Activated naive CD8-positive, alpha-beta T cell treated with anti-CD3 and anti-CD28 coated beads for 36 hours (primary cell): ENCODE measurements at places on chromosomes 6 and 20. TPM values are rescaled to one million over a fixed set of nuclear protein-coding genes. Genes with fewer than 3 reads are reported as not detected.

DNA sequence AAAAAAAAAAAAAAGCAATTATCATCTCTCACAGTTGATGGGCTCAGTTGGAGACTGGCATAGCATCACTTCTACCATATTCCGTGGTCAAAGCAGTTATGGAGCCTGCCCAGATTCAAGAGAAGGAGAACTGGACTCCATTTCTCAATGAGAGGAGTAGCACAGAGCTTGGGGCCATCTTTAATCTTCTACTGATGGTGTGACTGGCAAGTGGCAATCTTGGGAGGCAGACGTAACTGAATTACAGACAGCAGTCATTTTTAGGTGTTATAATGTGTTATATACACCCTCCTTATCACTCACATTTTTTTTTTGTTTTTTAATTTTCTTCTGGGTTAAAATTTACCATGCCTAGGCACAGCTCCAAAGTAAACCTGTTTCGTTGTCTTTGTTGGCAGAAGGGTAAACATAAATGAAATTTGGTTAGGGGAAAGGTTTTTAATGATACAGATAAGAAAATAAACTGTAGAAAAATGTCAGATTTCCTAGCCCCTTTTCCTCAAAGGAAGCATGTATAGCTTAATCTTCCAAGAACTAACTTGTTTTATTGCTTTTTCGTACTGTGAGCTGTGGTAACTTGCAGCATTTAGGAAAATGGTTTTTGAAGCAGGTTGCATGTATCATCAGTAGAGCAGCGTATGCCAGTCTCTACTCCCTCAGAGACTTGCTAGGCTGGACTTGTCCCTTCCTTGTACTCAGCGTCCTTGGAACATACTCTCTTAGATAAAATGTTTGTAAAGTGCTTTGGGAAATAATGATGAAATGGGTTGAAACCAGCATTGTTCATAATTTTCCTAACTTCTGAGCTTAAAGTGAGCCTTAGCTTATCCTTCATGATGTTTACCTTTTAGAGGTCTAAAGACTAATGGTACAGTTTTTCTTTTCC lies 25.7 kb downstream of the ZFAND3 start:
- H3K4me3 ChIP-seq, result no peak overlapping the region
- H3K27me3 ChIP-seq, result no peaks in the 10 kb centered on the region
- no peak overlapping the region for H3K27ac ChIP-seq
- no peak for DNase-seq
- H3K4me1 ChIP-seq, result peaks cover 54% of the 10 kb centered on the region

DNA sequence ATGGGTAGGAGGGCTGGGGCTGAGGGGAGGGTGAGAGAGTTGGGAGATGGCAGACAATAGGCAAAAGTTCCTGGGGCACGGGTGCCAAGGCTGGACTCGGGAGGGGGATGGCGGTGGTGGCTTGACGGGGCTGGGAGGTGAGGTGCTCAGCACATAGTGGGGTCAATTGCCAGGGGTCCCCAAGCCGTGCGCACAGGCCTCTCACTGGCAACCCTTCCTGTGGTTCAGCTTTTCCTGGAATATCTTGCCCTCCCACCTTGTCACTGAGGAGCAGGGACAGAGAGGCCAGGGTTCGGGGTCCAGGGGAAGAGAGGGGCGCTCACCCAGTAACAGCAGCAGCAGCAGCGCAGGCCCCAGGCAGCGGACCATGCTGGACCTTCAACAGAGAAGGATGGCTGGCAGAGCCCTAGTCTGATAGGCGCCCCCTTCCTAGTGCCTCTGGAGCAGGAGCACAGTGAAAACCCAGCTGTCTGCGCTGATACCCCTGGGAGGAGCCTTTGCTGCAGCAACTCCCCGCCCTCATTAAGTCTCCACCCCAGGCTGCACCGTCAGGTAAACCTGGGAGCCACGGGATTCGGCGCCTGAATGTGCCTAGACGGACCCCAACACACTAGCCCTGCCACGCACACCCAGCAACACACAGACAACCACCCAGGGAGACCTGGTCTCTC lies at the start of gene GFRA4:
Gene GFRA4, minus strand, starts transcription at position 369 of the 671 bp plus-strand sequence. Its CDS starts 0 bp downstream, at position 369.
- H3K4me1 ChIP-seq, result peaks cover 24% of the 10 kb centered on the region
- H3K27ac ChIP-seq, result no peak within 1 kb of the TSS

Gene C20orf202
- total RNA-seq, result not detected

Gene PHACTR2
- total RNA-seq, result 22.1 TPM

GRCh38 chr6:12119085-12119588 lies 107.0 kb downstream of the HIVEP1 start:
- H3K27me3 ChIP-seq, result no peaks in the 10 kb centered on the region
- H3K4me1 ChIP-seq, result peaks cover 42% of the 10 kb centered on the region
- H3K36me3 ChIP-seq, result peaks cover 74% of the 10 kb centered on the region
- H3K27ac ChIP-seq, result peak overlapping the region; percentile 61
- DNase-seq, result peak; percentile 54

Gene NOTCH4
- total RNA-seq, result 1.3 TPM

Gene HLA-DMB
- total RNA-seq, result 6.1 TPM

DNA sequence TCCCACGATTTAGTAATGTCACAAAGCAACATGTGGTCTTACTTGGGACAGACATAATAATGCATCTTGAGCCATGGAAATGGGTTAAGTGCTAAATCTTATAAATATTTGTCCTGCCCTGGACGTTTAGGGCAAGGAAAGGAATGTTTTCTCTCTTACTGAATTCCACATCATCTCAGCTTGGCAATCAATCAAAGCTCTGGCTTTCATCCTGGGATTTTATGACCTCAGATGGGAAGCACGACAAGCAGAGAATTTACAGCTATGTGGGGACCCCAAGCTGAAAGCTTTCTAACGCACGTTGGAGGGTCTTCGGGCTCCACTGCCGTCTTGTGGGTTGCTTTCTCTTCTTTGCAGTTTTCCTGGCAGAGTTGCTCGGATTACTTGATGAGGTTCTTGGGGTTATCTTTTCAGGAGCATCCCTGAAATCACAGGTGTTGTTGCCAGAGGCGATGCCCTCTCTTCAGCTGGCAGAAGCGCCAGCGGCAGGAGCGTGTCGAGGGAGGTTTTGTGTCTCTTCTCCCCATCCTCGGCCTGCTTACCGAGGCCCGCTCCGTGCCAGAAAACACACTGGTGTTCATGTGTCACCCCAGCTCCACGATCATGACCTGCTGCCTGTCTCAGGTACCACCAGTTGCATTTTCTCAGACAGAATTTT lies 73.4 kb upstream of the FRMD1 start:
- H3K27me3 ChIP-seq, result peaks cover 21% of the 10 kb centered on the region
- no peak overlapping the region for H3K4me3 ChIP-seq
- DNase-seq, result no peak
- no peak overlapping the region for H3K27ac ChIP-seq

DNA sequence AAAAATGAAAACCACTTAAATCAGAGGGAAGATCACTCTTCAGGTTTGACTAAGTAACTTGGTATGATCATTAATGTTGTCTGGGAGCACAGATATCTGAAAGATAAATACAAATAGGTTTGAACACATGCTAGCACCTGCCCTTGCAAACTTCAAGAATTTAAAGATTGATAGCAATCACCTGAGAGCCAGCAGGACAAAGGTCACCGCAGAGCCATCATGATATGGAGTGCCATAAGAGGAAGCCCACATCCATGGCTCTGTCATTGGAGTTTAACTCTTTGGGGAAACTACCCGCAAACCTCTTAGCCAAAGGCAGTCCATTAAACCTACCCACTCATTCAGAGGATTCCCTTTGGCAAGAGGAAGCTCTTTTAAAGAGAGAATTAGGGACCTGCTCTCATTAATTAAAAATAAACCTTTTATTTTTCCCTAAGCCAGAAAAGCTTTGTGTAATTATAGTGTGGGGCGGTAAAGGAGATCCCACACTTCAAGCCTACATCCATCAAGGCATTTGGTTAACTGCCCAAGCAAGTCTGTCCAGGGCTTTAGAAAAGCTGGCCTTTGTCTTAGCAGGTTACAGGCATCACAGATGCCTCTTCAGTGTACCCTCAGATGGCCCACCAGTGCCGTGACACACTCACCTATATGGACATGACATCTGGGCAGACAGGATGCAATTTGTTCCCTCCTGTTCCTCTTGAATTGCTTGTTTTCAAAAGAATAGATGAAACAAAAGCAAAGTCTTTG lies 73.0 kb downstream of the SASH1 start:
- no peak overlapping the region for H3K4me3 ChIP-seq
- H3K36me3 ChIP-seq, result no peaks in the 10 kb centered on the region
- H3K4me1 ChIP-seq, result no peaks in the 10 kb centered on the region
- H3K27me3 ChIP-seq, result peaks cover 3% of the 10 kb centered on the region
- H3K27ac ChIP-seq, result no peak overlapping the region
- no peak for DNase-seq

DNA sequence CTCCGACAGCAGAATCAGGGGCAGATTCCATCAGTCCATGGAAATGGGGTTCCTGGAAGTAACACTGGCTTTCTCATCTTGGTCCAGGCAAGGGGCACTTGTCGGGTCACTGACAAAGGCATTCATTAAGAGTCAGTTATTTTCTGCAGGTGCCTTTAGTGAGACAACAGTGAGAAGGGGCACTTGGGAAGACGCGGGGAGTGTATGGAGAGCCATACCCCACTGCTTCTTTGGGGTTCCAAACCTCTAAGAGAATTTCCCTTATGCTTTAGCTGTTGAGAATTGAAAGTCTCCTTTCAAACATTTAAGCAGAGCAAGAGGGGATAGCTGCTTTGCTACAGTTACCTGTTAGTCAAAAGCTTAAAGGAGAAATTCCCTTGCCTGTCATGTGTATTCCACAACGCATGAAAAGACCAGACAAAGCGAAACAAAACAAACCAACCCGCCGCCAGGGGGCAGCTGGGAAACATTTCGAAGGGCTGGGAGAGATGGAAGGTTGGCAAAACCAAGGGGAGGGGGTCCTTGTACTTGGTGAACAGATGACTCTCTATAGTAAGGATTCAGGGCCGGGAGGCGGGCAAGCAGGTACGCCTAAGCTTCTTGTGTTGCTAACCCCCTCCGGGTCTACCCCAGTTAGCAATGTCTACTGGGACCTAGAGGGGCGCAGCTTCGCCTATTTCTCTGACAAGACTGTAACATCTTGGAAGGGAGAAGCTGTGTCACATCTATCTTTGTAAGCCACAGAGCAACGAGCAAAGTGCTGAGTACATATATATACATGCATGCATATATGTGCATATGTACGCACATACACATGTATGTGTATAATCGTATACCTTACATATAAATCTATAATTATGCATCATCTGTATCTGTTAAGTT lies 474.9 kb upstream of the AGPAT4 start:
- peak; percentile 18 for DNase-seq
- H3K36me3 ChIP-seq, result no peaks in the 10 kb centered on the region
- H3K4me1 ChIP-seq, result no peaks in the 10 kb centered on the region
- H3K27ac ChIP-seq, result no peak overlapping the region
- no peaks in the 10 kb centered on the region for H3K27me3 ChIP-seq

Gene MEP1A
- not detected for total RNA-seq

Gene TMEM239
- total RNA-seq, result not detected

Gene ZNF311
- 1.0 TPM for total RNA-seq

DNA sequence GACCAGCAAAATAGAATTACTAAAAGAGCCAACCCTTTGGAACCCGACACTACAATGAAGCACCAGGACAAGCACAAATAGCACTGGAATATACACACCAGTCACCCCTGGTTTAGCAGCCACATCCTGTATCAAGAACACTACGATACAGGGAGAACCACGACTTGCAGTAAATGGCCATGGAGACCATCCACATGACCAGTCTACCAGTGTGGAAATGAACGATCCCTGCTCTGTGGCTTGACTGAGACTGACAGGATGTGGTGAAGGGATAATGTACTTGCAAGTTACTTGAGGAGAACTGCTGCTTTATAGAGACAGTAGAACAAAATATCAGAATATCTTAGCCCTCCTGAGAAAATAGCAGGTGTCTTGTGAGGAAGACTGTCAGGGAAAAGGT lies 169.6 kb downstream of the COL9A1 start:
- no peak overlapping the region for H3K27ac ChIP-seq
- DNase-seq, result no peak
- no peaks in the 10 kb centered on the region for H3K4me1 ChIP-seq
- H3K27me3 ChIP-seq, result no peaks in the 10 kb centered on the region
- no peak overlapping the region for H3K4me3 ChIP-seq
- H3K36me3 ChIP-seq, result no peaks in the 10 kb centered on the region

Gene MYMX
- not detected for total RNA-seq

DNA sequence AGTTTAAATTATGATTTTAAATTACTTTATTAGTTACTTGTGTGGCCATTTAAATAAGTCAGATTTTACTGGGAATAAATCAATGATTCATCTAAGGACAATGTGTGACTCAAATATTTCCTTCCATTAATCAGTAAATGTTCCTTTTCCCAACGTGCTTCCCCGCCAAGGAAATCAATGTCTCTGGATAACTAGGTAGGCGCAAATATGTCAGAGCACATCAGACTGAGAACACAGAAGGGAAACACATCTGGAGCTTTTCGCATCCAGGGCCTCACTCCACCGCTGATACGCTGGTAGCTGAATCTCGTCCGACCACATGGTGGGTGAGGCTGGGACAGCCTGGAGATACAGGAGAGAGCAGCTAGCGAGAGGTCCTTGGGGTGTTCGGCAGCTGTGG lies 56.4 kb upstream of the RPS6KA2 start:
- H3K4me3 ChIP-seq, result no peak overlapping the region
- DNase-seq, result no peak
- H3K27ac ChIP-seq, result no peak overlapping the region
- H3K4me1 ChIP-seq, result no peaks in the 10 kb centered on the region
- H3K27me3 ChIP-seq, result peaks cover 3% of the 10 kb centered on the region

- H3K4me3 ChIP-seq, result peak overlapping the region; percentile 97
- peak overlapping the region; percentile 91 for H3K27ac ChIP-seq
- peaks cover 70% of the 10 kb centered on the region for H3K36me3 ChIP-seq
- peak; percentile 43 for DNase-seq
Observed at GRCh38 chr6:31659649-31660380, 763 bp downstream of the C6orf47 start.
